Activated T-helper 1 cell treated with Interleukin-2 at 50 U/mL for 16 hours (primary cell): ENCODE measurements at places on chromosomes 2 and 18.

- no peak for DNase-seq
Measured at GRCh38 chr2:105127289-105127915, 89.5 kb downstream of the MRPS9 start.

GRCh38 chr2:128490321-128490720 is 171.7 kb upstream of the HS6ST1 start:
- no peak for DNase-seq

GRCh38 chr2:61978522-61978921 is 73.0 kb downstream of the COMMD1 start:
- DNase-seq = no peak

DNA sequence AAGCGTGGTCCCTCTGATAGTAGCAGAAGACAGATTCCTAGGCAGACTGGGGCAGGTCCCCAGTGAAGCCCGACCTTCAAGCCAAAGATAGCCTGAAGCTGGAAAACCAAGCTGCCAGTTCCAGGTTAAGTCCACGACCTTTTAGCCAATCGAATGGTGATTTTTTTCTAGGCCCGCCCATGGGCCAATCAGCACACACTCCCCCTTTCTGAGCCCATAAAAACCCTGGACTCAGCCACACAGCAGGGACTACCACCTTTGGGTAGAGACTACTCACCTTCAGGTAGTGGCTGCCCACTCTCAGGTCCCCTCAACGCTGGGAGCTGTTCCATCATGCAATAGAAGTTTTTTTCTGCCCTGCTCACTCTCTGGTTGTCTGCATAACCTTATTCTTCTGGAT is 14.5 kb upstream of the ADI1 start:
- no peak for DNase-seq
